ENCODE measurements at places on chromosomes 6 and 20.
A peak's percentile ranks its signal among the peaks of the same experiment; 100 is the strongest.

- DNase-seq = no peak
Observed at GRCh38 chr6:41647061-41647511, 8.8 kb downstream of the MDFI start.

DNA sequence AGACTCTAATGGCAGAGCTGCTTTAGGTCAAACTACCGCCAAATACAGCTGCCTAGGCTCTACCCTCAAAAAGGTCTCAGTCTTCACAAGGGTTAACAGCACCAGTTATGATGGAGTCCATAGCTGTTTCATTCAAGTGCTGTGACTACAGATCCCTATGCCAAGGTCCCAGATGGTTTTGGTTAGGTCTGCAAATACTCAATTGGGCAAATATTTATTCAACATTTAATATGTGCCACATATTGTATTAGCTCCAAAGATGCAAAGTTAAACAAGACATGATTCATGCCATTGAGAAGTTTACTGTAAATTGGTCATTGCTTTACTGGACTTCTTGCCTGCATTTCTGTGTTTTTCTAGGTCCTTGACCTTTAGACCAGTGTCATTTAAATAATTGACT lies 55.8 kb upstream of the TFAP2D start:
- no peak for DNase-seq

GRCh38 chr6:107539849-107540464 lies 50.0 kb downstream of the SOBP start:
- DNase-seq = peak; percentile 24

DNA sequence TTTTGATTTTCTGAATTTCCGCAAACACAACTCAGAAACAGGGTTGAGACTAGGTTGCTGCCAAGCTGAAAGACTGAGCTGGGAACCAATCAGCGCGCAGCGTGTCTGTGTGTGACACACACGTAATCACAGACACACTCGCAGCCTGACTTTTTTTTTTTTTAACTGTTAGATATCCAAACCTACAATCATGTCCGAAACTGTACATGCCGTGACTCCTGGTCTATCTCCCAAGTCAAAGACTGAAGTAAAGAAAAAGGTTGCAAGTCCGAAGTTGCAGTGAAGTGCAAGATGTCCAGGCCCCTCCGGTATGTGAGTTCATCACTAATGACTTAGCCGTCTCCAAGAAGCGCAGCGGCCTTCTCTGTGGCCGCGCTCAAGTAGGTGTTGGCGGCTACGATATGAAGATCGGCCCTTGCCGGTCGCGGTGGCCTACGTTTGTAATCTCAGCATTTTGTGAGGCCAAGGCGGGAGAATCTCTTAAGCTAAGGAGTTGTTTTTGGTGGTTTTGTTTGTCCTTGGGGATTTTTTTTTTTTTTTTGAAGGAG lies 108.2 kb downstream of the HFE start:
- DNase-seq = no peak

DNA sequence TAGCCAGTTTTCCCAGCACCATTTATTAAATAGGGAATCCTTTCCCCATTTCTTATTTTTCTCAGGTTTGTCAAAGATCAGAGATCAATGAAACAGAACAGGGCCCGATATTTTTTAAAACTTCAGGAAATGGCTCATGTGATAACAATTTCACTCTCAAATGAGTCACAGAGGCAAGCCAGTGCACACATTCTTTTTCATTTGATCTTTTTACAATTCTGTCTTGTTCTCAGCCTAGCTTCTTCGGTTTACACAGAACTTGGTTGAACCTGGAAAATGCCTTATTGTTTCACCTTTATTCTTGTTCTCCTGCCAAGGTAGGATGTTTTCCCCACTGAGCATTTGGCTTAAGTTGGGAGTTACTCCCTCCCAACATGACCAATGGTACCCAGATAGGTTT lies 258.9 kb downstream of the COL12A1 start:
- DNase-seq = no peak

- no peak for DNase-seq
Observed at GRCh38 chr6:100785982-100786381, 95.1 kb downstream of the ASCC3 start.

- no peak for DNase-seq
Observed at GRCh38 chr20:10362674-10363073, 71.3 kb downstream of the MKKS start.

DNA sequence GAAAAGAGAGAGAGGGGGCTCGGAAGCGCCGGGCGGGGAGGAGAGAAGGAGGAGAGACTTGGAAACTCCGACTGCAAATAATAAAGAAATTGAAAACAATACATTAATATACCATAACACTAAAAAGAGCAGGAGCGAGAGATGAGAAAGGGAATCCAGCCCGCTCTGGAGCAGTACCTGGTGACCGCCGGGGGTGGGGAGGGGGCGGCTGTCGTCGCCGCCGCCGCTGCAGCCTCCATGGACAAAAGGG lies 338 bp downstream of the E2F3 start:
- peak; percentile 61 for DNase-seq

Data from DMS79 treated with DMSO at 0.1 percent for 48 hours (cell line).